ENCODE measurements at places on chromosomes 12 and 14. TPM values are rescaled to one million over a fixed set of nuclear protein-coding genes. Genes with fewer than 3 reads are reported as not detected.

TOMM20L gene
- total RNA-seq: not detected

MANSC4 gene
- total RNA-seq: not detected

TPH2 gene
- not detected for total RNA-seq

WBP11 gene
- 3.7 TPM for total RNA-seq

VASH1 gene
- total RNA-seq: not detected

ADAM21 gene
- 0.13 TPM for total RNA-seq

E2F7 gene
- 3.4 TPM for total RNA-seq

OTOGL gene
- under 0.01 TPM for total RNA-seq

PLA2G1B gene
- not detected for total RNA-seq

TAS2R50 gene
- total RNA-seq: 1.0 TPM

ADCK1 gene
- total RNA-seq: 2.8 TPM

SCN8A gene
- under 0.01 TPM for total RNA-seq

ESPL1 gene
- 0.26 TPM for total RNA-seq

ADAMTS20 gene
- total RNA-seq: not detected

FBLN5 gene
- total RNA-seq: 0.26 TPM

BIN2 gene
- under 0.01 TPM for total RNA-seq

MDGA2 gene
- not detected for total RNA-seq

IFI27 gene
- total RNA-seq: 20.5 TPM

KRT71 gene
- not detected for total RNA-seq

SCNN1A gene
- total RNA-seq: 57.7 TPM

ZNF891 gene
- 0.77 TPM for total RNA-seq
